Tongue (tissue), 3 donors: ENCODE measurements at places on chromosomes 1 and 21.

DNA sequence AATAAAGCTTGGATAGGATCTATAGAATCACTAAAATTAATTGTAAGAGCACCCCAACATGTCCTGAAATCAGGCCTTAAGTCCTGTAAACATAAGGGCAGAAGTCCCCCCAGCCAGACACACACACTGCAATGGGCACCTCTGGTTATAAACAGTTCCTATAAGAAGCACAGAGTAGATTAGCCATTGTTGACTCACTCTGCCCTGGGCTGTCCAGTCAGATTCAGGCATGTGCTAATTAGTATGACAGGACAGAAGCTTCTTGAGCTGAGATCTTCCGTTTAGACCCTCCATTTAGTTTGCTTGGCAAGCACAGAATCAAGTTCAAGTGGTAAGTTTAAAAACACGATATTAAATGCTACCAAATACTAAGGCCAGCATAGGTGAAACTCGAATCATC, 11.8 kb upstream of the DENND1B start:
- DNase-seq = no peak

DNA sequence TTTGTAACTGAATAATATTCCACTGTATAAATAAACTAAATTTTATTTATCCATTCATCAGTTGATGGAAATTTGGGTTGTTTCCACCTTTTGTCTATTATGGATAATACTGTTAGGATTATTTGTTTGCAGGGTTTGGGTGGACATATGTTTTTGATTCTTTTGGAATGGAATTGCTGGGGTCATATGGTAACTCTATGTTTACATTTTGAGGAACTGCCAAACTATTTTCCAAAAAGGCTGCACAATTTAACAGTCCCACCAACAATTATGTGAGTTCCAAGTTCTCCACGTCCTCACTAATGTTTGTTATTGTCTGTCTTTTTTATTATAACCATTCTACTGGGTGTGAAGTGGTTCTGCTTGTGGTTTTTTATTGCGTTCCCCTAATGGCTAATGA, 4.3 kb upstream of the SERBP1 start:
- DNase-seq = peak; percentile 68

DNA sequence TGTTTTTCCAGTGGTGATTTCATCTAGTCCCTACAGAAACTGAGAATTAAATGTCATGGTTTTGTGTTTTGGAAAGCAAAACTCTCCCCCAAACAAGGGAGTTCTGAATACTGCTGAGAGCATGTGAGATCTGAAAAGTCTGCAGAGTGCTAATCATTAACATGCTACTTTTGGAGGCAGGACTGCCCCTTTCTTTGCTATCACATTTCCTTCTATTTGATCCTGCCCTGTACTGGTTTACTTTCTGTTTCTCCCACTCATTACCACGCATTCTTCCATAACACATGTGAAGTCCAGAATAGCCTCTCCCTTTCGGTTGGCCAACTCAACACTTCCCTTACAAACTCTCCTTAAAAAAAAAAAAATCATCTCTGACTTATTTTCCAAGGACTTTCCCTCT, 63.6 kb downstream of the GADD45A start:
- peak; percentile 64 for DNase-seq

GRCh38 chr1:224185208-224185607, 2.2 kb downstream of the DEGS1 start:
- no peak for DNase-seq

GRCh38 chr1:69146303-69146702, 421.4 kb upstream of the LRRC7 start:
- no peak for DNase-seq

- no peak for DNase-seq
These were observed 171.0 kb downstream of the ZC3H11B start for GRCh38 chr1:219441884-219442283.

DNA sequence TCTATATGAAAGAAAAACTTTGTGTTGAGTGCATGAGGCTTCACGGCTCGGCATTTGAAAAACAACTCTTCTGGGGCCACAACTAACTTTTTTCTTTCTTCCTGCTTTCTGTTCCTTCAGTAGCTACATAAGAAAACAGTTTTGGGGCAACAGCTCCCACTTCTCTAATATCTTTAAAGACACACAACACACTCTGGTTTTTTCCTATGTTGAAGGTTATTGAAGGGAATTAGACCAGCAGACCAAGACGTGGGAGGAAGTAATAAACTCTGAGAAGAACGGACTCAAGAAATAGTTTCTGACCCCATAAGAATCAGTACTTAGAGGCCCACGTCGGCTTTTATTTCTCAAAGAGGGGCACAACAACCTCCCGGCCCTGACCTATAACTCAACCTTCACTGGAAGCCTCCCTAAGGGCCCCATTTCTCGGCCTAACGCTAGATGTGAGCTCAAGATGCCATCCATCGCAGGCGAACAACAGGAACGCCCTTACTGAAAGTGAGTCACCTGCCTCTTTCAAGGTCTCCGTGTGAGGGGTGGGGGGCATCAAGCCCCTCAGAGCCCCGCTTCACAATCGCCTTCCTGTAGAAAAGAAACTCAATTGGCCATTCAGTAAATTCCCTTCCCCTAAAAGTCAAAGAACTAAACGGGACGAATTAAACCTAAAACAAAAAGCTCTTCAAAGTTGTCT, 844 bp downstream of the ZMYM6 start:
- no peak for DNase-seq

- peak; percentile 18 for DNase-seq
These were observed 20.5 kb upstream of the CD2 start for GRCh38 chr1:116733476-116734365.

DNA sequence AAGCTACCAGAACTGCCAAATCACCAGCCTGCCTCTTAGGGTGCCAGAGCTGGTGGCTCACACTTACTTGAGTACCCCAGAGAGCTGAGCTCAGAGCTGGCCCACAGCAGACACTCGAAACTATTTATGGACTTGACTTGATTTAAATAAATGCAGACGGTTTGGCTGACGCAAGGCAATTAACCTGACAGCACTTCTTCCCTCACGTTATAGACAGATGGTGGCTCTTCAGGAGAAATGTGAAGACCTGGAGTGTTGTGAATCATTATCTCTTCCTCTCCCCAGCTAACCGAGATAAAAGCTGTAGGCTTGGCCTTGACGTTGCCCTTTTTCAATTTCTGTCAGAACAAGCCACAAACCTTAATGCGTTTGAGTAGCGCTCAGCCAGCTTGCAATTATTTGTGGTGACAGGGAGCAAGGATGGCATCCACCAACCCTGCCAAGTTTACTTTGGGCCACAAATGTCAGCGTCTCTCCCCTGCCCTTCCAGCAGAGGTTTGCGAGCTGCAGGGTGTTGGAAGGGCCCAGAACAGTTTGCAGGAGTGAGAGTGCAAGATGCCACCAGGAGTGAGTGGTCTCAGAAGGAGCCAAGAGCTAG, 34.0 kb upstream of the BCAR3 start:
- no peak for DNase-seq

DNA sequence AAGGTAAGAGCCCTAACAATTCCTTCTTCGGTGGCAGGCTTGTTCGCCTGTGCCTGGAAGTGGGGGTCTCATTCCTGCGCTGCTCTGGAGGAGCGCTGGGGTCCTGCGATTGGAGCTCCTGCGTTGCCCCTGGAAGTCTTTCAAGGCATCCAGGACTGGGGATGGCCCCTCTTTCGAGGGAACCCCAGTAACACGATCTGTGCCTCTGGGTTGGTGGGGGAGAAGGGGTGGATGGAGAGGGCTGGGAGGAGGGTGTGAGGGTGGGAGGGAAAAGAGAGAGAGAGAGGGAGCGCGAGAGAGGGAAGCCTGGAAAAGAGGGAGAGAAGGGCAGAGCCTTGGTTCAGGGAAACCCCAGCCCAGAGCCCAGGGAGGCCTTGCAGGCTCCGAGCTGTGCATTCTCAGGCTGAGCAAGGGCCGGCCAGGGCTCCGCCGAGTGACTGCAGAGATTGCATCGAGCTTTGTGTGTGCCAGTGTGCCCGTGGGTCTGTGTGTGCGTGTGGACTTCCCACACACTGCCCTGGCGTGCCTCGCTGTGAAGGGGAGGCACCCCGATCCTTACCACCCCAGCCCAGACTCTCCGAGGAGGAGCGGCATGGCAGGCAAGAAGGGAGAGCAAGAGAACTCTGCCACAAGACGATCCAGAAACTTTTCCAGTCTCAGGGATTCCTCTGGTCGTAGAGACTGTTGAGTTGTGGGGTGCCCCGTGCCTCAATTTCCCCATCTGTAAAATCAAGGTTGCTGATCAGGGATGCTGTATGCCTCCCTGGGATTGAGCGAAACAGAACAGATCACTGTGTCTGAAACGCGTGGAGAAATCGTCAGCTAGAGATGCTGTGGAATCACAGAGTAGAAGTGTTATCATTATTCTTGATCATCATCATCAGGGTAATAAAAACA, 619 bp downstream of the BCL9 start:
- peak; percentile 83 for DNase-seq

DNA sequence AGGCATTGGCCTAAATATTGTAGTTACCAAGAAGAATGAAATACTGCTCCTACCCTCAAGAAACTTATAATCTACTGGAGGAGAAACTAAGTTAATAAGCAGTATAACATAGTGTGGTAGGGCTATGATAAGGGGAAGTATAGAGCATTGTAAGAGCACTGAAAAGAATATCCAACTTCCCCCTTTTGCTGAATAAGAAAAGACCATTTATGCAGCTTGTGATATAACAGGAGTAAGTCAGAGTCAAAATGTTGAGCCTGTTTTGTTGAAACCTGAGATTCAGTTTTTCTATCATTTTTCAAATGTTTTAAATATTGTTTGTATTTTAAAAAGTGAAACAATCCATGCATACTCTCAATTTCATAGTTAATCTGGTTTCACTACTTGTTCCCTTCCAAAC, 48.3 kb upstream of the FCRL4 start:
- DNase-seq = no peak

DNA sequence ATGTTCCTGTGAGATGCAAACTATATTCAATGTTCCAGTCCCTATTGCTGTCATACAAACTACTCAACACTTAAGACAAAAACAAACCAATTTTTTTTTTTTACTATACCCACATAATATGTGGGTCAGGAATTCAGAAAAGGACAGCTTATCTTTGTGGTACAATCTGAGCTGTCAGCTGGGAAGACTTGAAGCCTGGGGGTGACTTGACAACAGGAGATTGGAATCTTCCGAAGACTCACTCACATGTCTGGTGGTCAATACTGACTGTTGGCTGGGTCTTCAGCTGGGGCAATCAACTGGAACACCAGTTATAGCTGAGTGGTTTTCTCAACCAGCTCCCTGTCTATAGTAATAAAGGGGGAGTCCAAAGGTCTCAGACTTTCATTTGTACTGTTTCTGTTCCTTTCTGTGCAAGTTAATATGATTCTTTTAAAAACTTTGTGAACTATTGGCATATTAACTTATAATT, 81.7 kb upstream of the ATP1B1 start:
- DNase-seq = no peak

DNA sequence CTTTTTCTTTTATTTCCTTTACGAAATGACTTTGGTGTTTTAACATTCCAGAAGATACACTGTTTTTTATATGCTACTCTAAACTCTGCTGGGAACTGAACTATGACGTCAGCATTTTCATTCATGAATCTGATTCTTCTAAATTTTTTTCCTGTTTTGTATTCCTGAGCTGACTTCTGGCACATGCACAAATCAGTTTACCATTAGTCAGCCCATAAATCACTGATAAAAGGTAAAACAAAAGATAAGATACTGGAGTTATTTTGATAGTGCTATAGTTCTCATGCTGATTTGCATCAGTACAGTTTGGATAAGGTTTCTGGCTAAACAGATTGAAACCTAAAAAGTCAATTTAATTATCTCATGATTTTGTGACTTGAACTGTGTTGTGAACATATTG, 10.4 kb downstream of the CAMTA1 start:
- peak; percentile 12 for DNase-seq

DNA sequence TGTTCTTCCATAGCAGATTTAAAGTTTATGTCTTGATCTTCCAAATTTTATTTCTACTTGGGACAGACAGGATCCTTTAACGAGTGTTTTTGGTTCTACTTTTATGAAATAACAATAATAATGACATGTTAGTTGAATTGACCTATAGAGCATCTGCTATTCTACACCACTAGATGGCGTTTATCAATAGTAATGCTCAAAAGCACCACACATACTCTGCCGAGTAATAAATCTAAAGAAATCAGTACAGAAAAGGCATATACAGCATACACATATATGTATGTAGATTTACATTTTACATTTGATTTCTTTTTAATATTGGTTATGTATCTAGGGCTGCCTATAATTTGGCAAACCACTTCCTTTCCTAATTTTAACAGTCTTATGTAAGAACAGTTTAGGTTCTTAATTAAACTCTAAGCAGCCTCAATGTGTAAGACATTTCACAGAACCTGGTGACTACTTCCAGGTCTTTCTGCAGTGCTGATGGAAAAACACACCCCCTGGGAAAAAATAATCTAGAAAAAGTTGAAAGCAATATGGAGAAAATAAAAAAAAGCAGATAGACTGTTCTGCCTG, 5.9 kb upstream of the SIPA1L2 start:
- DNase-seq = peak; percentile 75

GRCh38 chr1:17952506-17952905, 155.1 kb upstream of the IGSF21 start:
- no peak for DNase-seq

DNA sequence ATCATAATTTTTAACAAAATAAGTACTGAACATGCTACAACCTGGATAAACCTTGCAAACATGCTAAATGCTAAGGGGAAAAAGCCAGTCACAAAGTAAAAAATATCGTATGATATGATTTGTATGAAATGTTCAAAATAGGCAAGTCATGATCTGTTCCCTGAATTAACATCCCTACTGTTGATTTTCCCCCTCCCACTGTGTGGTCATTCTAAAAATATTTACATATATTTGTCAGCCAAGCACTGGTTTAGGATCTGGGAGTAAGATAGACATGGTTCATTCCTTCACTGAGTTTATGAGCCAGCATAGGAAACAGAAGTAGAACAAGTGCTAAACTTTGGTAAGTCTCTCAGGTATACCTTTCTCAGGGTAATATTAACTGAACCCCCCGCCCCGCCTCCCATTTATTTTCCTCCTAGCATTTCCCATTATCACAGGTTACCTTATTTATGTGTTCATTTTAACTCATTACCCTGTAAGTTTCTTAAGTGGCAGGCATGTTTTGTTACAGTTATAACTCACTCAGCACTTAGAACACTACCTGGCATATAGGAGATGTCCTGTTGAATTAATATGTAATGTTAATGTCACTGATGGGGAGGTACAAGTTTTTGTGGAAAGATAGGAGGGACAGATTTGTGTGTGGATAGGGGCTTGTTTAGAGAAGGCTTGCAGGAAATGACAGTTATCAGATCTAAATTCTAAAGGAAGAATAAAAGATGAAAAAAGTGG, 12.3 kb downstream of the UQCRH start:
- no peak for DNase-seq

GRCh38 chr1:116242741-116243140, 130.3 kb upstream of the ATP1A1 start:
- no peak for DNase-seq

GRCh38 chr1:209454340-209454994, 129.0 kb upstream of the CAMK1G start:
- no peak for DNase-seq
